ENCODE measurements at places on chromosomes 7 and 10. TPM values are rescaled to one million over a fixed set of nuclear protein-coding genes. Genes with fewer than 3 reads are reported as not detected.

Gene MBL2
- total RNA-seq: not detected

Gene SOSTDC1
- total RNA-seq: not detected

DNA sequence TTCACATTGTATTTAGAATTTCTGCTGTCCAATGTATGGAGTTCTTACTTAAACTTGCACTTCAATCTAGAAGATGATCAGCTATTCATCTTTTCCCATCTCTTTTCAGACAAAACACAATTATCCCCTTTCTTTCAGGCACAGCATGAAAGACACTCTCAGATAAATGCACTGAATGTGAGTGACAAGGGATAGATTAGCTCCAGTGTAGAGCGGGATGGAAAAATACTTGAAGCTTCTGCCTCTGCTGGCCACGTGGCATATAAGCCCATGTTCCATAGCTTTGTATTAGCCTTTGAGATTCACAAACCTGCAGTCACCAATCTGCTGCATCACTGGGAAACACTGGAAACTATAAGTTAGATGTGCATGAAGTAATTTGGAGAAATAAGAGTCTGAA, 162.2 kb upstream of the FAM3C start:
- DNase-seq: no peak

DNA sequence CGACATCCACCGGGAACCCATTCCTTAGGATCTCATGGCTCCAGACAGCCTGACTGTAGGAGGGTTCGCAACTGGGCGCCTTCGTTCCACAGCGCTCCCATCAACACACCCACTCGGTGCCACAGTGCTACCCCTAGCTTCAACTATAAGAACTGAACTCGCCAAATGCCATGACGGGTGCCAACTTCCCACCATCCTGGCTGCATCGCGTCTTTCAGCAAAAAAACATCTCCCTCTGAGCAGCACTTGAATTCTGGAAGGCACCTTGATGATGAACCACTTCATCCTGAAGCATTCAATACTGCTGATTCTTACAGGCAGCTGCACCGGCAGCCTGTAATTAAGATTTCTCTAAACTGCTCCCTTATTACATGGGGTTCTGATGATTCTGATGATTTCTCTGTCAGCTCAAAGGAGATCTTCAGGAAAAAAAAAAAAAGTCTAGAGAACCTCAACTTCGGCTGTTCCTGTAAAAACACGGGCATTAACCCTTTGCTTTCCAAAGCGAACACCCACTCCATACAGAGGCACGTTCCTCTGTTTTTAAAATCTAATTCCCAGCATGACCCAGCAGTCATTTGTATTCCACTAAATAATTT, 1.3 kb downstream of the CYTH3 start:
- peak; percentile 69 for DNase-seq

DNA sequence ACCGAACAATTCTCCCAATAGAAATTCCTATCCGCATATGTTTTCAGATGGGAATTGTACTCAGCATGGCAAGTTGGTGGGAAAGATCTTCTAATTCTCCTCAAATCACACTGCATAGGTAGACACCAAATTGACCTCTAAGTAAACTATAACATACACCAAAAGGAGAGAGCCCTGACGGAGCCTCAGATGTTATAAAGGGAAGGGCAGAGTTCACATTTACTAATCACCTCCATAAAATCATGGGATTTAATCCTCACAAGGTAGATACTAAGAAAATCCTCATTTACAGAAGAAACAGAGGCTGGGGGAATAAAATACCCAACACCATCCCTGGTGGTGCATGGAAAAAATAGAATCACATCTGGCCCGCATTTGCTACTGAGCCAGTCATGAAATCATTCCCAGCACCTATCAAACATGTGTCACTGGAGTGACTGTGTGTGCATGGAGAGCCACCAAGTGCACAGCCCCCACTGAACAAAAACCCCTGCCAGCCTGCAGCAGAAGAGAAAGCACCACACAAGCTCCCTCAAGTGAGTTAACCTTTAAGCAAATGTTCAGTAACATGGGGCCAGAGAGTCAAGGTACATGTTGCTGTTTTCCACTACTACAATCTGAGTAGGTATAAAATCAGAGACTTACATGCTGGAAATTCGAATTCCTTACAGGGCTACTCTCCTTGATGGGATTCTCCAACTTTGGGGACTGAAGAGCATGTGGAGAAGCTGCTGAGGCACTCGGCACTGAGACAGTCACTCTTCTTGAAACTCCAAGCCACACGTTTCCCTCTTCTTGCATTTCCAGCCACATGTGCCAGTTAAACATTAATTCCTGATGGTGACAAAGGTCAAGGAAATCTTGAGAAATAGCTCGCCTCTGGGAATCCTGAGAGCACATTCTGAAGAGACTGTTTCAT, at the start of gene DDC:
Gene DDC, minus strand, starts transcription at position 766 of the 919 bp plus-strand sequence. CDS start 21,320 bp downstream, outside the sequence.
- no peak for DNase-seq

Gene MXI1
- total RNA-seq: 14.4 TPM

- no peak for DNase-seq
These were observed 77.2 kb upstream of the PALS2 start for GRCh38 chr7:24496036-24496435.

DNA sequence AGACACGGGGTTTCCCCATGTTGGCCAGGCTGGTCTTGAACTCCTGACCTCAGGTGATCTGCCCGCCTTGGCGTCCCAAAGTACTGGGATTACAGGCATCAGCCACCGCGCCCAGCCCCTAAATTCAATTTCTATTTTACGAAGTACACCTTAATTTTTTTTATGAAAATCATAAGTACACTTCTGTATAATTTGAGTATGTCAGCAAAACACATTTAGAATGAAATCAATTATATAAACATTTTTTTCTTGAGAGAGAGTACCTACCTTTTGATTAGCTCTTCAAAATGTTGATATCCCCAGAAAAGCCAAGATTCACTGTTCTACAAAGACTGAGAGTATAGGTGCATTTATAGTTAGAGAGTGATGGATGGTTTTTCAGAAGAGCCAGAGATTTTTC, 20.5 kb upstream of the ITGA8 start:
- no peak for DNase-seq

Gene HACD1
- 37.5 TPM for total RNA-seq

- DNase-seq: no peak
These were observed 59.7 kb downstream of the ELFN1 start for GRCh38 chr7:1729773-1730172.

Gene VWDE
- 4.4 TPM for total RNA-seq

DNA sequence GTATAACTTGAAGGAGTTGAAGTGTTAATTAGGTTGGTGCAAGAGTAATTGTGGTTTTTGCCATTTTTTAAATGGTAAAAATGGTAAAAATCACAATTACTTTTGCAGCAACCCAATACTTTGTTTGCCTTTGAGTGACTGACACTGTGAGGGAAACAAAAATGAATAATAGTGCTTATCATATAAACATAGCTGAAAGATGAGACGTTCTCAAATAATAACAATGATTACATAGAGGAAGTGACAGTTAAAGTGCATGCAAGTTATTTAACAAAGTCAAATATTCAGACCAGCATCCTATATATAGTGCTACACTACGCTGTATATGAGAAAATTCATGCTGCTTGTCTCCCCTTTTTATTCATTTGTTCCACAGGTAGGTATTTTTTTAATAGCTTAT, 4.7 kb upstream of the HBP1 start:
- DNase-seq: no peak

Gene FZD8
- 5.1 TPM for total RNA-seq

Gene C1QL3
- not detected for total RNA-seq

GRCh38 chr7:138317044-138317596, 142.9 kb upstream of the TRIM24 start:
- no peak for DNase-seq

- no peak for DNase-seq
These were observed 757.7 kb downstream of the GRM8 start for GRCh38 chr7:126495001-126495400.

- no peak for DNase-seq
These were observed 83.6 kb downstream of the GRB10 start for GRCh38 chr7:50699143-50699542.

- peak; percentile 54 for DNase-seq
These were observed 66.7 kb downstream of the ARL4A start for GRCh38 chr7:12754179-12754578.

DNA sequence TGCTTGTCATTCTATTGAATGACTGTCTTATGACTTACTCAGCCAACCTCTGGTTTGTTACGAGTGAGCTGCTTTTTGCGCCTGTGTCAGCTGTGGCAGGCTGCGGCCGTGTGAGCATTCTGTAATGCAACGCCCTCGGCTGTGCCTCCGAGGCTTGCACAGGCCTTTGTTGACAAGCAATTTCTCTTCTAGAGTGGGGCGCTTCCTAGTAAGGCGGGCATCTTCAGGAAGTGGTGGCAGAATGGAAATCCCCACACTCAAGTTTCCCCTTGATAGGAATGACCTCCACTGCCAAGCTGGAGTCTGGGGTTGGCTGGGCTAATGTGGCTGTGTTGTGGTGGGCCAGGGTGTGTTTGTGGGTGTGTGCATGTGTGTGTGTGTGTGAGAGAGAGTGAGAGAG, 20.2 kb upstream of the TMEM178B start:
- peak; percentile 83 for DNase-seq

DNA sequence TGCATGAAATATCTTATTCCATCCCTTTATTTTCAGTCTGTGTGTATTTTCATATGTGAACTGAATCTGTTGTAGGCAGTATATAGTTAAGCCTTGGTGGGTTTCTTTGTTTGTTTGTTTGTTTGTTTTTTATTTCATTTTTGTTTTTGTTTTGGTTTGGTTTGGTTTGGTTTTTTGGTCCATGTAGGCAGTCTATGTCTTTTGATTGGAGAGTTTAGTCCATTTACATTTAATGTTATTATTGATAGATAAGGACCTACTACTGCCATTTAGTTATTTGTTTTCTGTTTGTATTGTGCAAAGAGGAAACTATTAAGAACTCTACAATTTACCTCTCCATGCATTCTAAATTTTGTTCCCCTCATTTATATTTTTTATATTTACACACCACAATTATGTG, 695.9 kb upstream of the GRM3 start:
- no peak for DNase-seq

Gene UPK3BL2
- total RNA-seq: not detected

DNA sequence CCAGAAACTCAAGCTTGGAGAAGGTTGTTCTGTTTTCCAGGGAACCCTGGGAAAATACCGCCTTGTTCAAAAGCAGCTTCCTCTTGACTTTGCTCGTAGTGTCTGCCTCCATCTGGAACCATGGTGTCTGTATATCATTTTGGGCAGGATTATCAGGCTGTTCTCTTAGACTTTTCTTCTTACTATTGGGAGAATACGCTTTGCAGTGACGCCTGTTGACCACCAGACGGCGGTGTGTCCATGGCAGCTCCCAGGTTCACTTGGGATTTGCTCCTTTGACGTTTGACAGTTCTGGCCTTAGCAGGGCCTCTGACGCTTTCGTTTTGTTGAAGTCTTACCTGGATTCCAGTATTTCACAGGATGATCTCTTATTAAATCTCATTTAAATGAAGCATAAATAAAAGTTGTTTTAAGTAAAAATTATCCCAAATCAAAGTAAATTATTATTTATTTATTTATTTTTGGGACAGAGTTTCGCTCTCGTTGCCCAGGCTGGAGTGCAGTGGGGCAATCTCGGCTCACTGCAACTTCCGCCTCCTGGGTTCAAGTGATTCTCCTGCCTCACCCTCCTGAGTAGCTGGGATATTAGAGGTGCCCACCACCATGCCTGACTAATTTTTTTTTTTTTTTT, 41.8 kb upstream of the GJD4 start:
- peak; percentile 52 for DNase-seq

- DNase-seq: peak; percentile 7
These were observed 145.6 kb upstream of the SEMA3C start for GRCh38 chr7:81064426-81064825.

GRCh38 chr7:151062399-151063211, 3.2 kb downstream of the SLC4A2 start:
- DNase-seq: no peak

Gene DCLRE1A
- total RNA-seq: 10.4 TPM

Gene WDFY4
- not detected for total RNA-seq

- no peak for DNase-seq
These were observed 176.2 kb downstream of the RTKN2 start for GRCh38 chr10:62092301-62093030.

DNA sequence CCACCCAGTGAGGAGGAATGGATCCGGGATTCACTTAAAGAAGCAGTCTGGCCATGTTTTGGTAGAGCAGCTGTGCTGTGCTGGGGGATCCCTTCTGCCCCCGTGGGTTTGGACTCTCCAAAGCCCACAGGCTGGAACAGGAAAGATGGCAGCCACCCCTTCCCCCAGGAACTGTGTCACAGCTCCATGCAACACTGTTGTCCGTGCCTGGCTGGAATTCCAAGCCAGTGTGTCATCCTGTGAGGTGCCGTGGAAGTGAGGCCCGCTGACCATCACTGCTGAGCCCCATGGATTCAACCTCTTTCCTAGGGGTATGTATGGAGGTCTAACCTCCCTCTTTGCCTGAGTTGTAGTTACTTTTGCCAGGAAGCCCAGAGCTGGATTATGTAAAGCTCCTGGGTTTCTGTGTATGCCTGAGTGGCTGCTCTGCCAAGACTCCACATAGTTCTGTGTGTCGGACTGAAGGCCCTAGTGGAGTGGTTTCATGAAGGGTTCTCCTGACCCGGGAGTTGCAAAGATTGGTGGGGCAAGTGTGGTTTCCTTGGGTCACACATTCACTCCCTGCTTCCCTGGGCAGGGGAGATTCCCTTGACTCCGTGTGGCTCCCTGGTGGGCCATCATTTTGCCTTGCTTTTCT, 35.1 kb upstream of the PCGF5 start:
- DNase-seq: peak; percentile 91

DNA sequence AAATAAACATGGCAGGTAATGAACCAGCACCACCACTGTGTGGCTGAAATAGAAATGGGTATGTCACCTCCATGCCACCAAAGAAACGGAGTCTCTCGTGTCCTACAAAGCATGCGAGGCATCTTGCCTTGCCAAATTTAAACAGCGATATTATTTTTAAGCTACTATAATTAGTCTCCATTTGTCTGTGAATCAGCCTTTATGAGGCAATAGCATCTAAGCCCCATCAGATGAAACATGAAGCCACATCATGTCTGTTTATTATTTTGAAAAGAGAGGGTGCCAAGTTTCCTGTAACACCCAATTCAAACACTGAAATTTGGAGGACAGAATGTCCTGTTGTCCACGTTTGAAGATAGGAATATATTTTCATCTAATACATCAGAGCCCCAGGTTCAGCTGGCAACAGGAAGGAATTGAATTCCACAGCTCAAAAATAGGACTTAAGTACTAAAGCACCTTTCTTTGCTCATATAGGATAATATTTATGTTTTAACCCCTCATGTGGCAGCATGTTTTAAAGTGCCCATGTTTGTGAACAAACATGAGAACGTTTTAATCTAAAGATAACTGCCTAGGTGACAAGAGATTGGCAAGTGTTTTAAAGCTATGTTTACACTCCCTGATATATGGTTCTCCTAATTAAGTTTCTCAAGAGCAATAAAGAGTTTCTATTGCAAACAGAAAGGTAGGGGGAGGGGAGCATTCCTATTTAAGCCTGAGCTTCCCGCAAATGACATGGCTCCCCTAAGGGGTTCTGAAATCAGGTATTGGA, 86.8 kb downstream of the SORBS1 start:
- DNase-seq: peak; percentile 25

GRCh38 chr10:131973160-131973951, 8.4 kb downstream of the BNIP3 start:
- no peak for DNase-seq

Gene PRKCQ
- total RNA-seq: 0.10 TPM

- DNase-seq: peak; percentile 15
These were observed 129.5 kb upstream of the PCGF5 start for GRCh38 chr10:91090761-91091529.

Gene PLEKHS1
- 1.0 TPM for total RNA-seq

All from M059J (cell line).